NCI-H1105 (cell line): ENCODE measurements at places on chromosomes 5 and 9.

GRCh38 chr9:95808011-95808410 lies 67.5 kb upstream of the ERCC6L2 start:
- no peak for DNase-seq

DNA sequence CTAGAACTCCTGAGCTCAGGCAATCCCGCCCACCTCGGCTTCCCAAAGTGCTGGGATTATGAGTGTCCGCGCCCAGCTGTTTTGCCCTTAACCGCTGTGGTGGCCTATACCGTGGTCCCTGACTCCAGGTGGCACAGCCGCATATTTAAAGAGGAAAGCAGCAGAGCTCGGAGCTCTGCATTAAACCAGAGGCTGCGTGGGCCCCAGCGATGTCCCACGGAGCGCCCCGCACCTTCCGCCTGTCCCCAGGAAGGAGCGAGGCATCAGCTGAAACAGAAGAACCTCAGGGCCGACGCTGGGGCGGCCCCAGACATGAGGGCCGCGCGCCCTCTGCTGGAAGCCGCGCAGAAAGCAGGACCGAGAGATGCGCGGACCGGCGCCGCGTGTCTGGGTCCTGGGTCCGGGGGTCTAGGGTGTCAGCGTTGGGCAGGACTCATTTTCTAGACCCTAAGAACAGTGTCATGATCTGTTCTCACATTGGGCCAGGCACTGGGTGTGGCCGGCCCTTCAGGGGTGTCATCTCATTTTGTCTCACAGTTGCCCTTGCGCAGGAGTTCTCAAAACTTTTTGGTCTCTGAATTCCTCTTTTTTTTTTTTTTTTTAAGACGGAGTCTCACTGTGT lies 37.7 kb downstream of the LAMC3 start:
- DNase-seq, result peak; percentile 40

DNA sequence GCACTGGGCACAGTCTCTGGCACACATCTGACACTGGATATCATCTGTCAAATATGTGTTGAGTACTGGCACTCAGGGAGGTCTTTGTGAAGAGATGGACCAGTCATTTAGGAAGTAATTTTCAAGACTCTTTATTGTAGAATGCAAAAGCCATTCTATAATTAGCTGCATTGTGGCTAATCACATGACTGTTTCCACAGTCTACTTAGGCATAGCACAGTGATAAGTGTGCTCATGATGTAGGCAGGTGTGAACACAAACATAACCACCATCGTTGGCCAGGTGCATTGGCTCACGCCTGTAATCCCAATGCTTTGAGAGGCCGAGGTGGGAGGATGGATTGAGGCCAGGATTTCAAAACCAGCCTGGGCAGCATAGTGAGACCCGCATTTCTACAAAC lies 62.2 kb downstream of the CFAP77 start:
- DNase-seq, result peak; percentile 54

DNA sequence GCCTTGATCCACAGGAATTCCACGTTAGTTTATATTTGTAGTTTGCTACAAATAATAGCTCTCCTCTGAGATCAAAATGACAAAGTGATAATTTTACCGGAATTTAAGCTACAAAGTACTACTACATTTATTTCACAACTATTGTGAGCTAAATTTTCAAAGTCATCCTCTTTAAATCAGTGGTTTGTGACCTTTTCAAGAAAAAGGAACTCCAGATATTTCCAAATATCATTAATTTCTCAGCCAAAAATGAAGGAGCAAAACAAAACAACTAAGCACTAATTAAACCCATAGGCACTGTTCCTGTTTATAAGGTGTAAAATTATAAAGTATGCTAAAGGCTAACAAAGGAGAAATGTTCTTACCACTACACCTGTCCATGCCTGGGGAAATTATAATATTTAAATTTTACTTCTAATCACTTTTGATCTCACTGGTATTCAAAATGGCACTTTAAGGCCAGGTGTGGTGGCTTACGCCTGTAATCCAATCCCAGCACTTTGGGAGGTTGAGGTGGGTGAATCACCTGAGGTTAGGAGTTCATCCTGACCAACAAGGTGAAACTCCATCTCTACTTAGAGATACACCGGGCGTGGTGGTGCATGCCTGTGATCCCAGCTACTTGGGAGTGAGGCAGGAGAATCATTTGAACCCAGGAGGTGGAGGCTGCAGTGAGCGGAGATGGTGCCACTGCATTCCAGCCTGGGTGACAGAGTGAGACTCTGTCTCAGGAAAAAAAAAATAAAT lies 77.5 kb downstream of the CEMIP2 start:
- DNase-seq, result no peak

GRCh38 chr5:139659695-139660101 lies 11.5 kb downstream of the CXXC5 start:
- no peak for DNase-seq

GRCh38 chr9:94881454-94881853 lies 155.0 kb downstream of the AOPEP start:
- DNase-seq, result no peak

DNA sequence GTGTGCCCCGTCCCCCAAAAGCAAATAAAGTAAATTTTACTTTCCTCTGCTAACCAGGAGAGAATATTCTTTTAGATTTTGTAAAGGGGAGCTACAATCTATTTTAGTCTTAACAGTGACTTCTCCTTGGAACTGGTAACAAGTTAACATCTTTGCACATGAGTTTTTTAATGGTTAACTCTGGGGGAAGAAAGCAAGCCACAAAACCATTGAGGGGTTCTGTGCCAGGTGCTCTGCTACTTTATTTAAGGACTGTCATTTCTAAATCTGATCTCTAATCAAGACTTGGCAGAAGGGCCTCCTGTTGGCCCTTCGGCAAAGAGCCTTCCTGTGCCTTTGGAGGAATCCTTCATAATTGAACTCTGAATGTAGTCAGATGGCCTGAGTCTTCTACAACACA lies 153.4 kb downstream of the SLC12A2 start:
- DNase-seq, result no peak

GRCh38 chr5:96172436-96172835 lies 210.8 kb upstream of the ELL2 start:
- no peak for DNase-seq

DNA sequence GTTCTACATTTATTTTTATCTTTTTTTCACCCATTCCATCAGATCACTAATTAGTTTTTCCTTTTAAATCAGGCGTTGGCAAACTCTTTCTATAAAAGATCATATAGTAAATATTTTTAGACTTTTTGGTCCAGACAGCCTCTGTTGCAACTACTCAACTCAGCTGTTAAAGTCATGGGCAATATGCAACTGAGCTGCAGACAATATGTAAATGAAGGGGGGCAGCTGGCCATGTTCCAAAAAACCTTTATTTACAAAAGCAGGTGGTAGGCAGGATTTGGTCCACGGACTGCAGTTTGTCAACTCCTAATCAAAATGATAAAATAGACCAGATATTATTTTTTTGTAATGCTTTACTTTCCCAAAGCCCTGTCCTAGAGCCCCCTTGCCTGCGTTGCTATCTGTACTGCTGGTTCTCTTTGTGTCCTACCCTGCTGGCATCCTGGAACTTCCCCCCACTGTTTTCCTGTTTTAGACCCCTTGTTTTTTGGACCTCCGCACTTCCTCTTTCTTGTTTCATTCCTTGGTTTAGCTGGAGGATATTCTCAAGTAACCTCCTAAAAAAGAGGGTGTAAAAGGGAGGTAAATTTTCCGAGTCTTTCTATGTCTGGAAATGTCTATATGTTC lies 24.7 kb upstream of the TNFSF8 start:
- DNase-seq, result no peak

DNA sequence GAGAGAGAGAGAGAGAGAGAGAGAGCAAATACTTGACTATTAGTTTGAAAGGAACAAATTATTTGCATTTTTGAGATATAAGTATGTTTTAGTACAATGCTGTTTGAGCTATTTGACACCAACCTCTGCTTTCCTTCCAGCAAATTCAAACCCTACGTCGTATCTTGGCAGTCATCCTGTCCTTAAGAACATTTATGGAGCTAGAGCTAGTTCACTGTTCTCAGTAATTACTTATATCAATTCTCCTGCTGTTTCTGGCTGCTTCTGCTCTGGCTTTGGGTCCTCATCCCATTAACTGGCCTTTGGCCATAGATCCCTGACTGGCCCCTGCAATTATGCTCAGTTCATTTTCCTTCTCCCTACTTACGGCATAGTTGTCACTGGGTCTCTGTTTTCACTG lies 19.9 kb upstream of the ERAP2 start:
- no peak for DNase-seq

- peak; percentile 61 for DNase-seq
Observed at GRCh38 chr5:36739751-36740221, 133.4 kb downstream of the SLC1A3 start.

DNA sequence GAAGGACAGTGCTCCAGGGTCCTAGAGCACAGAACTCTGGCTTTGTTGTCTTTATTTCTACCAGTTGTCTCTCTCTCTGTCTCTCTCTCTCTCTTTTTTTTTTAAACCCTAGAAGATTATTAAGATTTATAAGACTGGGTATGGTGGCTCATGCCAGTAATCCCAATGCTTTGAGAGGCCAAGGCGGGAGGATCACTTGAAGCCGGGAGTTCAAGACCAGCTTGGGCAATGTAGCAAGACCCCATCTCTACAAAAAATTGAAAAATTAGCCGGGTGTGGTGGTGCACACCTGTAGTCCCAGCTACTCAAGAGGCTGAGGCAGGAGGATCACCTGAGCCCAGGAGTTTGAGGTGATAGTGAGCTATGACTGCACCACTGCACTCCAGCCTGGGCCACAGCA lies 65.0 kb upstream of the ABL1 start:
- no peak for DNase-seq

DNA sequence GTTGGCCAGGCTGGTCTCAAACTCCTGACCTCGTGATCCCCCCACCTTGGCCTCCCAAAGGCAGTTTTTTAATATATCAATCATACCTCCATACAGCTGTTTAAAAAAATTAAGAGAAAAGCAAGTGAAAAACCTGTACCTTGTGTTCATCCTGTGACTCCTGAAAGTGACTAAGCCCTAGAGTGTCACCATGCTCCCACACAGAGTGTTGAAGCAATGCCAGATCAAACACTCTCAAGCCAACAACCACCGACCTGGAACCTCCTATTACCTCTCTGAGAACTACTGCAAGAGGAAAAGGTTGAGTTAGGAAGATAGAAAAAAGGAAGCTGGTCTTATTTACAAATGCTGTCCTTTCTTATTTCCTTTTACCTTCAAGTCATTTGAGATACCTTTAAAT lies 123.5 kb downstream of the RASEF start:
- no peak for DNase-seq

DNA sequence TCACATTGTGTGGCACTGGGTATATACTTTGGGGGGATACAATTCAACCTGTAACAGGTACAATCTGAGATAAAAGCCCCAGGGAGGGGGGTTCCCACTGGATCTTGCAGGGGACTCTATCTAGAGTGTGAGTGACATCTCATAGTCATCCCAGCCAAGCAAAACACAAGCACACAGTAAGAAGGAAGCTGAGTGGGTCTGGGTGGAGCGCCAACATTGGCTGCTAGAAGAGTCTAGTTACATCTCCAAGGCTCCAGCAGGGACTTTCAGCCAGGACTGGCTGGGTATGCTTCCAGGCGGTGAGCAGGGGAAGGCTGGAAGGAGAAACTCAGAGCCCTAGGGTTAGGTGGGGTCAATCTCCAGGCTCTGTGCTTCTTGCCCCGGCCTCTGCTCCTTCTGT lies 53.0 kb downstream of the IL31RA start:
- DNase-seq, result no peak

GRCh38 chr9:86644675-86645034 lies 290.4 kb upstream of the TUT7 start:
- no peak for DNase-seq

DNA sequence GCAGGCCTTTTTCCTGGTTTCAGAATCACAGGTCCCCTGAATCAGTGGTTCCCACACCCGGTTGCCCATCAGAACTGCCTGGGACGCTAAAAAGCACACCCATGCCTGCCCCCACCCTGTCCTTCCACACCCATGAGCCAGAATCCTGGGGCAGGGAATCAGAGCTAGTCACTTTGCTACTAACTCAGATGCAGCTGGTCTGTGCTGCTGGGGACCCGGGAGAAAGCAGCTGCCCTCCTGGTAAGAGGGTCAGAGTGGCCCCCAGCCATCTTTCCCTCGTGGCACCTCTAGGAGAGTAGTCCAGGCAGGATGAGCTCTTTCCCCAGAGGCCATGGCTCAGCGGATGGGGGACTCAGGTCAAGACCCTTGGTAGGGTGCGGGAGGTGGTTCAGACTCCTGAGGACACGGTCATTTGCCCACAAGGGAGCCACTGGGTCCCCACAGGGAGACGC lies 11.3 kb upstream of the NUP214 start:
- DNase-seq, result no peak

DNA sequence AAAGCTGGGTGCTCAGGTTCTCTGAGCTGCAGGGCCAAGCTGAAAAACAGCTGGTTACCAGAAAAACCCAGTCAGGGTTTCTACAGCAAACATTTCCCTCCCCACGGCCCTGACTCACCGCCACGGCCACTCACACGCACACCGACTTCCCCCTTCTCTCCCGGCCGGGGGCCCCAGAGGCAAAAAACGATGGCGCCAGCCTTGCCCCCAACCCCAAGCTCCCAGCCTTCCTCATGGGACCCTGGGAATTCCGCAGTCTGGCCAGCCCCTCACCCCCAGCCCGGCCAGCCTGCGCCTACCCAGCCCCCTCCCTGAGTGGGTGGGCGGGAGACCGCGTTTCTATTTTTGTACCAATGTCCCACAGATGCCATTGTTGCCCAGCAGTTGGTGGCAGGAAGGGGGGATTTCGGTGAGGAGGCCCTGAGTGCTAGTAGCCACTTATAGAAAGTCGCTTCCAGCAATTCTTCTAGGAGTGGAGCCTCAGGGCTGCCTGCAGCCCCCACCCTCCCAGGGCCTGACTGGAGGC lies 18.4 kb downstream of the ENG start:
- DNase-seq, result no peak

- no peak for DNase-seq
Observed at GRCh38 chr9:126404459-126404858, 77.8 kb downstream of the MVB12B start.

- no peak for DNase-seq
Observed at GRCh38 chr9:125140576-125140975, 2.8 kb downstream of the SCAI start.

GRCh38 chr5:52560366-52560765 lies 227.3 kb upstream of the ITGA1 start:
- DNase-seq, result peak; percentile 61

- peak; percentile 1 for DNase-seq
Observed at GRCh38 chr5:75656311-75657003, 45.2 kb downstream of the ANKDD1B start.

DNA sequence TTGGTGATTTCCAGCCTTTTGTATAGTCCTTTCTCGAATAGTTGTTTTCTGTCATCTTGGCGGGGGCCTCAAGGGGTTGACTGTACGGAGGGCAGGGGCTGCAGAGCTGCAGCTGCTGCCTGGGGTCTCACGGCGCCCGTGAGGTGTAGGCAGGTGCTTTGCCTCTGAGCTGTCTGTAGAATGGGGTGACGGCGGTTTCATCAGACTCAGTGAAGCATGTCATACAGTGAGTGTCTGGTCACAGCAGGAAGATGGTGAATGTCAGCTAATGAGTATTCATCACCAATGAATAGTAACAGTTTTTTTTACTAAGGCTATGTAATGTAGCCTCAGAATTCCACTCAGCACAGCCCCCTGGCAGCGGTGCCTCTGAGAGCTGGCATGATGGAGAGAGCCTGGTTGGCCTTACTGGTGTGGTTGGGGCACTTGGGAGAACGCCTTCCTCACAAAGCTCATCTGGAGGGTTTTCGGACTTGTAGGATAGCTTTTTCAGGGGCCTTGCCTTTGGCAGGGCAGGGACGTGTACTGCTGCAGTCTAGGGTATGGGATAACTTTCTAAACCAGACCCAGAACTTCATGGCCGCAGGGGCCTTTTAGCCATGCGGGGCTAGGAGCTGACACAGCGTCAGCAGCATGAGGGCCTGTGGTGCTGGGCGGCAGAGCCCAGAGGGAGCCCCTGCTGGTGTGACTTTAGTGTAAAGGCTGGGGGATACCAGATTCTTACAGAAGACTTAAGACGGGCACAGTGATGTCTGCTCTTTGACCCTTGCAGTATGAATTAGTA lies 15.0 kb downstream of the TENT4A start:
- DNase-seq, result peak; percentile 63
